ENCODE measurements at places on chromosomes 2 and 18. TPM values are rescaled to one million over a fixed set of nuclear protein-coding genes. Genes with fewer than 3 reads are reported as not detected.

- DNase-seq, result no peak
These were observed 177.4 kb downstream of the TWIST2 start for GRCh38 chr2:239025096-239025801.

Gene RESP18
- not detected for total RNA-seq

Gene TRABD2A
- 11.8 TPM for total RNA-seq

GRCh38 chr2:10395893-10396292, 52.2 kb downstream of the ODC1 start:
- no peak for DNase-seq

Gene SLC30A3
- total RNA-seq, result not detected

DNA sequence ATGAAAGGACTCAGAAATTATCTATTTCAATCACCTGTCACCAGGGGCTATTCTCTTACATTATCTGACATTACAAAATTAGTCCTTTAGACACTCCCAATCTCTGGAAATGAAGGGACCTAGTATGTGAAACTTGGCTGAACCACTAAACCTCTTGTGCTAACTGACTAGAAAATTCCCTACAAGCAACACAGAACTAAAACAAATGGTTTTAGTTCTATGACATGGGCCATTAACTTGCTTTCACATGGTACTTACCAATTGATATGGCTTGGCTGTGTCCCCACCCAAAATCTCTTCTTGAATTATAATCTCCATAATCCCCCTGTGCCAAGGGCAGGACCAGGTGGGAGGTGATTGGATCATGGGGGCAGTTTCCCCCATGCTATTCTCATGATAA, 16.6 kb downstream of the SERPINE2 start:
- DNase-seq, result no peak

- DNase-seq, result peak; percentile 67
These were observed 19.7 kb upstream of the STPG4 start for GRCh38 chr2:47174733-47175361.

Gene POTEI
- total RNA-seq, result not detected
